ENCODE measurements at places on chromosomes 7 and 10.

- no peak for DNase-seq
These were observed 64.0 kb downstream of the INPP5A start for GRCh38 chr10:132601567-132601966.

GRCh38 chr7:137203351-137203750 is 140.2 kb downstream of the PTN start:
- no peak for DNase-seq

DNA sequence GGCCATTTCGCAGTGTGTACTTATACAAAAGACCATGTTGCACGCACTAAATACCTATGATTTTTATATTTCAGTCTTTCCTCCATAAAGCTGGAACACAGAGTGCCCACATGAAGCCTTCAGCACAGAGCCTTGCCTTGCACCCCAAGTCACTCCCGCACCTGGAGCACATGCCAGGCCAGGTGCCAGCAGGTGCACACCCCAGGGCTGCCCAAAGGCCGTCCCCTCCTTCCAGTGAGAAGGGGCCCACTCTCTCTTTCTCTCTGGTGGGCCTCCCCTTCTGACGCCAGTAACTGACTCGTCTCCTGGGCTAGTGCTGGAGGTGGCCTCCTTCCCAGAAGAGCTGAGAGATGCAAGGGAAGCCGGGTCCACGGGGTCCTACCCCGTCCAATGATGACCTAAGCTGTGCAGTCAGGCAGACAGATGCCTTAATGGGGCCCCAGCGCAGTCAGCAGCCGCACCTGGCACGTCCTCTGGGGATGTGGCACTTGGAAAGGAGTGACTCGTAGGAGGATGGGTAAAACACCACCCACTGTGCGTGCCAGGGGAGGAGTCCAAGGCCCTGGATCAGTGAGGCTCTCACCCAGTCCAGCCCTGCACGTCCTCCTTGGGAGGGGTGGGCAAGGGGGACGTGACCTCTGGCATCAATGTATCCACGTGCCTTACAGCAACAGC is 17.7 kb upstream of the SHH start:
- DNase-seq = no peak

GRCh38 chr10:128483216-128483615 is 357.0 kb upstream of the MKI67 start:
- no peak for DNase-seq

DNA sequence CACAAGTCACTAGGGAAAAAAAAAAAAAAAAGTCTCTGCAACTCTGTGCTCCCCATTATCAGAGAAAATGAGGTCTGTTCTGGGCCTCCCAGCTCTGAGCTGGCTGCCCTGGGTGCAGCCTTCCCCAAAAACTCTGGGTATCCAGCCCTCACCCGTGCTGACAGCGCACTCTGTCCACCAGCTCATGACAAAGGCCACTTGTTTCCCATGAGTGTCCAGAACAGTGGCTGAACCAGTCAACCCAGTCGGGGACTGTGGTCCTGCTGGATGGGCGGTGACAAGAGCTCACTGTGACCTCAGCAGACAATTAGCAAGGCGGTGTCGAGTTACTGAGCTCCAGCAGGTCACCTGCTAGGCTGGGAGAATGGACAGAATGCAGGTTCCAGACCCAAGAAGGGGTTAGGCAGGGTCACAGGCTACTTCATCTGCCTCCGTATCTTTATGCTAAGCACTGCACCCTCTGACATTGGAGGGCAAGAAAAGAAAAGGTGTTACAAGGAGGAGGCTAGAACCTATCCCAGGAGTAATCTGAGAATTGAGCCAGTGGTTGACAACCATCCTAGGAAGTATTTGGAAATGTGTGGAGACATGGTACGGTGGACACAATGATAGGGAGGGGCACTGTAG is 37.2 kb downstream of the DLG5 start:
- no peak for DNase-seq

DNA sequence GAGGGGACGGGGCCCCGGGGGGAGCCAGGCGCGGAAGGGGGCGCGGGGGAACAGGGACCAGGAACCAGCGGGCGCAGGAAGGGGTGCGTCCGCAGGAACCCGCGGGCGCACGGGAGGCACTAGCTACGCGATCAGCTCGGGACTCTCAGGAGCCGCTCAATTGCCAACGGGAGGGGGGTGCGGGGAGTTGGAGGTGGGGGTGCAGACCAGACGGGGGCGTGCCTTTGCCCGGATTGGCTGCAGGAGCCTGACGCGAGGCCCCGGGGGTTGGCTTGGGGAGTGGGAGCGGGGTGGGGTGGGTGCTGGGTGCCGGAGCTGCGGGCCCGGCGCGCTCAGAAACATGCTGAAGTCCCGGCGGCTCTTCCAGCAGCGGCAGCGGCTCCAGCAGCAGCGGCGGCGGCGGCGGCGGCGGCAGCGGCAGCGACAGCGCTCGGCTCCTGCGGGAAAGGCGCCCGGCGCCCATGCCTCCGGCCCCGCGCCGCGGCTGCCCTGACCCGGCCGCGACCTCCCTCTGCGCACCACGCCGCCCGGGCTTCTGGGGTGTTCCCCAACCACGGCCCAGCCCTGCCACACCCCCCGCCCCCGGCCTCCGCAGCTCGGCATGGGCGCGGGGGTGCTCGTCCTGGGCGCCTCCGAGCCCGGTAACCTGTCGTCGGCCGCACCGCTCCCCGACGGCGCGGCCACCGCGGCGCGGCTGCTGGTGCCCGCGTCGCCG is at the start of gene ADRB1:
Gene ADRB1, plus strand, starts transcription at position 335 of the 715 bp plus-strand sequence. Its CDS starts 267 bp downstream, at position 602.
- no peak for DNase-seq

DNA sequence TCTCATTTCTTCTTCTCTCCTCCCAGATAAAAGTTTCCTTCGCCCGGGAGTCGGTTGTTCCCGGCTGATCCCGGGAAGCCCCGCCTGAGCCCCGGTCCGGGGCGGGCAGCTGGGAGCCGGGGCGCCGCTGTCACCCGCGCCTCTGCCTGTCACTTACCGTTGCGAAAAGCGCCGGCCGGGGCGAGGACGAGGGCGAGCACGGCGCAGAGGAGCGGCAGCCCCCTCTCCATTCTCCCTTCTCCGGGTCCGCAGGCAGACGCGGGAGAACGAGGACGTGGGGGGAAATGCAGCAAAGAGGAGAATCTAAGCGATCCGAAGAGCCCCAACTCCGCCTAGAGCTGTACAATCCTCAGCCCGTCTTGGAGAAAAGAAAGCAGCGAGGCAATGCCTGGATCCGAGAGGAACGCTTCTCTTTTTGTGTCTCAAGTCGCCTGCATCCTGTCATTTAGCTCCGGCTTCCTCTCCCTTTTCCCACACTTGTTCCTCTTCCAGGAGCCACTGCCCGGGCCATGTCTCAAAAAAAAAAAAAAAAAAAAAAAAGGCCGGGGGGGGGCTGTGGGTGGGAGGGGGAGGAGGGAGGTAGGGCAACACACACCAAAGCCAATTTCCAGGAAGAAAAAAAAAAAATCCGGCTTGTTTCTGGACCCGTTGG is at the start of gene NRP1:
Gene NRP1, minus strand, starts transcription at position 515 of the 652 bp plus-strand sequence. Its CDS starts 285 bp downstream, at position 230.
- DNase-seq = no peak

DNA sequence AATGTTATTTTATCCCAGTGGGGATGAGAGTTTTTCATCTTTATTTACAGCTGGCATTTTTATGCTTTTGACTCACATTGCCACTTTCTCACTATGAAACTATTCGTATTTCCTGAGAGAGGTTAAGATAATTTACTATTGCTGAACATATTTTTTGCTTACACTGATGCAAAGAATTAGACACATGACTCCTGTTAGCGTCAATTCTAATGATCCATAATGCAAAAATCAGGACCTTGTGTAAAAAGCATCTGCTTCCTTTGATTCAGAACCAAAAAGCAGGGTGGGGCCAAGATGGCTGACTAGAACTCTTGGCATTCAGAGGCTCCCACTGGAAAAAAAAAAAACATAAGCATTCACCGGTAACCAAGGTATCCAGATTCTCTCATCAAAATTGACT is 464.8 kb downstream of the SEMA3D start:
- no peak for DNase-seq

DNA sequence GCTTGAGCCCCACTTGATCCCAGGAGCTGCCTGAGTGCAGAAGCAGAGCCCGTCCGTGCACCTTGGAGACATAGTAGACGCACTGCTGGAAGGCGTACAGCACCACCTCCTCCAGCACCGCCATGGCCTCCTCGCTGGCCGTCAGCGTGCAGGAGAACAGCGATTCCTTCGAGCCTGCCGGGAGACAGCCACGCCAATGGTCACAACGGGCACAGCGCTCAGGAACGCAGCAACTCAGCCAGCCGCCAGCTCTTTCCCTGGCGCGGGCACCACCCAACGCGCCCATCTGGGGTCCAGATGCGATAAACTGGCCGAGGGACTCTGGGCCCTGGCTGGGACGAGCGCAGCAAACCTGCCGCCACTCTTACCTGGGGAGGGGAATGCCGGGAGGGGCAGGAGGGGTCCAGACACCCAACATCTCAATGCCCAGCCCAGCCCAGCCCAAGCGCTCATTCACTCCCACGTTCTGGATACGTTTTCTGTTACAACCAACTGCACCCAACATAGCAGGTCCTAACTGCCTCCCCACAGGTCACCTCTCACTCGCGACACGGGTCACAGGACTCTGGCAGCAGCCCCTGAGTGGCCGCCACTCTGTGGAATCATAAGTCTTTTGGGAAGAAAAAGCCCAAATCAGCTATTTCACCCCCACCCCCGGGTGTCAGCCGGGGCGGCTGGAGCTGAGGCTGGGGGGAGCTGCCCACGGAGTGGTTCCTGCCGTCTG is 41.9 kb downstream of the AP5Z1 start:
- DNase-seq = no peak

DNA sequence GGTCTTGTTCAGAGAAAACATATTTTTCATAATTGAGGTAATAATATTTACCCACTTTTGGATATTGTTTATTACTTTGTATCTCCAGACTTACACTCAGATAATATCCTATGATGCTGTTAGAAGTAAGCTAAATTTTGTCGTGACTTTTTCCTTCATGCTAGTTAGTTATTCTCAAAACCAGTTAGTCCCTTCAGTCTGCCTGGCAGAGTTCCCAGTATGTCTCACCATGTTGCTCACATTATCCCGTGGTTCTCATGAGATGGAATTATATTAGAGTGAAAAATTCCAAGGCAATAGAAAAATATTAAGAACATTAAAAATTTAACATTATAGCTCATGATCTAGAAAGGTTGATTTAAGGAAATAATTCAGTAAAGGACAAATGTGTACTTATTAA is 81.5 kb upstream of the SMIM30 start:
- no peak for DNase-seq

DNA sequence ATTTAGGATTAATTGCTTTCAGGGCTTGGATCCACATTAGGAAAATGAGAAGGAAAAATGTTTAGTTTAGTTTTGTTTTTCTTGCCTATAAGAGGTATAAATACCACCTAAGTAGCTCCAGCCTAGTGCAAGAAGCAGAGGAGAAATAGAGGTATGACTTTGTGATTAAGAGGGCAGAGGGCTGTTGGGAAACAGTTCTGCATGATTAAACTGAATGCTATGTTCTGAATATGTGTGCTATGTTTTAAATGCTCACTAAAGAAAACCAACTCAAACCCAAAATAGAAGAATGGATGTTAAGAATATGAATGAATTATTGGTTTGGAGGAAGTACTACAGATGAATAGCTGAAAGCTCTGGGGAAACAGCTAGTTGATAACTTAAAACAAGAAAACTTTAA is 7.6 kb downstream of the CALCR start:
- no peak for DNase-seq

GRCh38 chr7:106346678-106347217 is 62.0 kb upstream of the NAMPT start:
- no peak for DNase-seq

GRCh38 chr7:26307226-26307625 is 15.6 kb downstream of the SNX10 start:
- no peak for DNase-seq

GRCh38 chr7:78329001-78329655 is 530.6 kb downstream of the PHTF2 start:
- no peak for DNase-seq

Measured in activated naive CD4-positive, alpha-beta T cell (primary cell).